ENCODE measurements at places on chromosomes 12 and 14.

DNA sequence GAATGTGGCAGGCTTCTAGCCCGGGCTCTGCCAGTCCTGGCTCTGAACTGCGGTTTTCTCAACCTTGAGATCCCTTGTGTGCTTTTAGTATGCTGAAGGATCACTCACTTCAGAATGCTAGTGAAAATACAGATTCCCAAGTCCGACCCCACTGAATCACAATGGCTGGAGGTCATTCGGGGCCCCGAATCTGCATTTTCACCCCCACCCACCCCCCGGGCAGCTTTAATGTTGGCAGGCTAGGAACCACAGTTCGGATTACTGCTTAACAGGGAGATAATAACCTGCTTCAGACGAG is 573 bp upstream of the SUSD6 start:
- DNase-seq: no peak

- DNase-seq: peak; percentile 76
Measured at GRCh38 chr12:31589904-31590641, 863 bp downstream of the DENND5B start.

- DNase-seq: no peak
Measured at GRCh38 chr12:25156061-25156460, 38.9 kb downstream of the DNAI7 start.

- no peak for DNase-seq
Measured at GRCh38 chr14:64844272-64844671, 35.4 kb downstream of the SPTB start.

DNA sequence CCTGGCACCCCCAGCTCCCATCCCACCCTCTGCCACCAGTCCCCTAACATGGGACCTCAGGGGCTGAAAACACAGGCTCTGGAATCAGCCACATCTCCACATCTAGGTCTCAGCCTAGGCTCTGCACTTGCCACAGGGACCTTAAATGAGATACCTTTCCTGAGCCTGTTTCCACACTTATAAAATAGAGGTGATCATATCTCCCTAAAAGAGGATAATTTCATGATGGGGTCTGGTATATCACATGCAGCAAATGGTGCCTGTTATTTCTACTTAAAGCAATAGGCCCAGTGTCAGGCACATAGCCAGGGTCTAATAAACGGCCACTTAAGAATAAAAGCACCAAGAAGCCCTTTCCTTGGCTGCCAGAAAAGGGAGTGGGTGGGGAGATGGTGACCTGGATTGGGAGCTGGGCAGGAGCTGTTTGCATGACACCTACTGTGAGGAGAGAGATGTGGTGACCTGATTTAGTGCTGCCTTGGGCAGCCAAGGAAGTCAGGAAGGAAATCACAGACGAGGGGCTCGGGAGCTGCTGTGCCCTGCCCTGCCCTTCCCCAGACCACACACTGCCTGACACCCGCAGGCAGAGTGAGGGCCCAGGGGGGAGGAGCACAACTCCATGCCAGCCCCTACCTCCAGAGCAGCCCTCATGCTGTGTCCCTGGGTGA is 71.2 kb downstream of the IRF2BPL start:
- DNase-seq: no peak

Measured in iPS-NIHi11 (cell line).